ENCODE measurements at places on chromosomes 2 and 18.

- DNase-seq: peak; percentile 34
Measured at GRCh38 chr2:191907091-191907490, 60.2 kb upstream of the CAVIN2 start.

DNA sequence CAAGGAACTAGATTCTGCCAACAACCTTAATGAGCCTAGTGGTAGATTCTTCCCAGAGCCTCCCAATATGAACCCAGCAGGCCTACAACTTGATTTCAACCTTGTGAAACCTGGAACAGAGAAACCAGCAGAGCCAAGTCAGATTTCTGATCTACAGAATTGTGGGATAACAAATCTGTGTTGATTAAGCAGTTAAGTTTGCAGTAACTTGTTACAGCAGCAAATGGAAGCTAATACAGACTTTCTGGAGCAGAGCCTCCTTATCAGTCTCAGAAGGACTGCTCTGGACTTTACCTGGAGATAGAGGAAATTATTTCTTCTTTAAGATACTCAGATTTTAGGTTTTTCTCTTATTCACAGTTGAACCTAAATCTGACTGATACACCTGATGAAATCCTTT, 225.5 kb downstream of the DYM start:
- DNase-seq: no peak

DNA sequence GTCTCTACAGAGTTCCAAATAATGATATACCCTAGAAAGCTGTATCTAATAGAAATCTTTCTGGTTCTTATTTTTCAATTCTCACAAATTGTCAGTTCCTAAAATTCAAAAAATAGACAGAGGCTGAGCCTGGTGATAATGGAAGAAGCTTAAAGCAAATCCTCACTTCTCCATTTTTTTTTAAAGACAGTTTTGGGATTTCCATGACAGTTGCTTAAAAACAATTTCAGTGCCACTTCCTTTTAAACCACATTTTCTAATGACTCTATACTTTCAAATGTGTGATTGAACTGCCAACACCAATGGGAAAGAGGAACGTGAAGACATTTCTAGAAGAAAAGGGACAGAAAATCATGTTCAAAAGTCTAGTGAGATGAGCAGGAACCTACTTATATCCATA, 4.0 kb downstream of the GKN2 start:
- no peak for DNase-seq

- peak; percentile 82 for DNase-seq
Measured at GRCh38 chr2:68031542-68032160, 31.2 kb downstream of the C1D start.

DNA sequence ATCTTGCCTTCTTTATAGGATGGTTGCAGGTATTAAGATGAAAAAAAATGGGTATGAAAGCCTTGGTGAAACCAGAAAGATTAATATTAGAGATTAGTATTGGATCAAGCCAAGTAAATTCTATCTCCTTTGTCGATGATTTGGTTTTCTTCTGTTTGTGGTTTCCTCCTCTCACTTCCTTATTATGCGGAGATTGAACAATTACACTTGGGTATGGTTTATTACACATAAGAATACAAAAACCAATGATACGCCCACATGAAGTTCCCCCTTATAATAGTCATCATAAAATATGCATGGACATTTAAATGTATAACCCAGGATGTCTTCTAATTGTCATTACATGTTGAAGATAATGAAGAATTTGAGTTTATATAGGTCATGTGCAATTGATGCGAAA, 4.9 kb downstream of the LTBP1 start:
- DNase-seq: no peak

DNA sequence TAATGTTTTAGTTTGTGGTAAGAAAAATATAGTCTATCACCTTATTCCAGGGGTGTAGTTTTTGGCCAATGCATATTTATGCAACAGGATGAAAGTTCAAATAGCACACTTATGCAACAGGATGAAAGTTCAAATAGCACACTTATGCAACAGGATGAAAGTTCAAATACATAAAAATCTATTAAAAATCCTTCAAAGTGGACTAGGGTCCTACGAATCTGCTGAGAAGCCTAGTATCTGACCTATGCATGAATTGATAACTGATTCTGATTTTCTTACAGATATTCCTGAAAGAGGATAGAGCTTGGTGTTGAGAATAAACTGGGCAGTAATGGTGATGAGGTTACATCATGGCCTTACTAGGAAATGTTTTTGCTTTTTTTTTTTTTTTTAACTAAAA, 2.8 kb downstream of the PECR start:
- no peak for DNase-seq

DNA sequence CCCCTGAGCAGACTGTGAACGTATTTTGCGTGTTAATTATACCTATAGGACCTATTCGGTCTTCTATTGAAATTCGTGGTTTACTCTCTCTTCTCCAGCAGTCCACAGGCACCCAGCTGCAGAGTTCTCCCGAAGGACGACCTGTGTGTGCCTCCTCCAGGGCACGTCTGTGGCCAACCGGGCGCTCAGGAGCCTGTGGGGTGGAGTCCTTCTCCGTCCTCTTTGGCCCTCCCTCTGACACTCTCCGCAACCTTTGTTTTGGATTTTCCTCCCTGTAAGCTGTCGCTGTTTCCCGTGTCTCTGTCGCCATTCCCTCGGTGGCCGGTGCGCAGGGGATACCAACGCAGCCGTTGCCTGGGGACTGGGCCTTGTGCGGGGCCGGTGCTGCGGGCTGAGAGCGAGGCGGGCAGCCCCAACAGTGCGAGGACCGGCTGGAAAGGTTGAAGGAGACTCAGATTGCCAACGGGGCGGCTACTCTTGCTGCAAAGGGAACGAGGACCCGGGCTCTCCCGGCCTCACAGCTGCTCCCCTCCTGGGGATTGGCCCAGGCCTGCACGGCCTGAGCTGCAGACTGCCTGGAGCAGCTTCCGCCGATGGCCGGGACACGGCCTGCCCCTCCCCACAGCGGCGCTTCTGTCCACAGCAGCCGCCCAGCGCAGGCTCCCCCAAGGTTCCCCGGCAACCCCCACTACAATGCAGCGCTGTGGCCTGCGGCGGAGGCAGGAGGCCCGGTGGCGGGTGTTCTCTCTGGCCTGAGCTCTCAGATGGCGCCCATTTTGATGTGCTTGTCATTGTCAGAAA, 221.0 kb downstream of the MTX2 start:
- DNase-seq: peak; percentile 45

- no peak for DNase-seq
Measured at GRCh38 chr2:216082805-216083204, 1.1 kb downstream of the TMEM169 start.

- no peak for DNase-seq
Measured at GRCh38 chr18:71398531-71398930, 1109.7 kb downstream of the SOCS6 start.

DNA sequence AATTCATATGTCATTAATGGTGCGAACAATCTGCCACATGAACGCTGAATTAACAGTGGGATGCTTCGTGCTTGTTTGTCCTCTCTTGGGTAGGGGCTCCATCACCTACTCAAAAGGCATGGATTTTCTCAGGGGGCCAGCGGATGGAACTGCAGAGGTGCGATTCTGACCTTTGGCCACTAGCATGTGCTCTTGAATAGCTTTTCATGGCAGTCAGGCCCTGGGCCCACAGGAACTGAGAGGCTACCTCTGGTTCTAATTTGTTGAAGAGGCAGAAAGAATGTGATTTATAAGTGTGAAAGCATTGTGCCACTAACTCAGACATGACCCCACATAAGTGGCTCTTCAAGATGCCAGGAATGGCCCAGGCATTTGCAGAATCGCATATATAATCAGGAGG, 283.2 kb downstream of the INSIG2 start:
- peak; percentile 42 for DNase-seq

DNA sequence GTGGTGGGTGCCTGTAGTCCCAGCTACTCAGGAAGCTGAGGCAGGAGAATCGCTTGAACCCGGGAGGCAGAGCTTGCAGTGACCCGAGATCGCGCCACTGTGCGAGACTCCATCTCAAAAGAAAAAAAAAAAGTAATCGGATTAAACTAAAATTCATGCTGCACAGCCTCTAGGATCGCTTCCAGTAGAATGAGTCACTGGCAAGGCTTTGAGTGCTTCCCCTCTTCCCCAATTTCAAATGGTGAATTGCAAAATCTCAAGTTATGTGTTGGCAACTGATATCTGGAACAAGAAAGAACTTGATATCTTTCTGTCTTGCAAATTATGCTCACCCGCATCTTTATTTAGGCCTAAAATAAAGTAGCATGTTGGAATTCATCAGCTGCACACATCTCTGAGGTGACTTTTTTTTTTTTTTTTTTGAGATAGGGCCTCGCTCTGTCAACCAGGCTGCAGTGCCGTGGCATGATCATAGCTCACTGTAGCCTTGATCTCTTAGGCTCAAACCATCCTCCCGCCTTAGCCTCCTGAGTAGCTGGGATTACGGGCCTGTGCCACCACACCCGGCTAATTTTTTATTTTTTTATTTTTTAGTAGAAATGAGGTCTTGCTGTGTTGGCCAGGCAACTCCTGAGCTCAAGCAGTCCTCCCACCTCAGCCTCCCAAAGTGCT, 12.7 kb downstream of the TTC39C start:
- peak; percentile 64 for DNase-seq

GRCh38 chr2:226836548-226836885, 663 bp downstream of the RHBDD1 start:
- no peak for DNase-seq

DNA sequence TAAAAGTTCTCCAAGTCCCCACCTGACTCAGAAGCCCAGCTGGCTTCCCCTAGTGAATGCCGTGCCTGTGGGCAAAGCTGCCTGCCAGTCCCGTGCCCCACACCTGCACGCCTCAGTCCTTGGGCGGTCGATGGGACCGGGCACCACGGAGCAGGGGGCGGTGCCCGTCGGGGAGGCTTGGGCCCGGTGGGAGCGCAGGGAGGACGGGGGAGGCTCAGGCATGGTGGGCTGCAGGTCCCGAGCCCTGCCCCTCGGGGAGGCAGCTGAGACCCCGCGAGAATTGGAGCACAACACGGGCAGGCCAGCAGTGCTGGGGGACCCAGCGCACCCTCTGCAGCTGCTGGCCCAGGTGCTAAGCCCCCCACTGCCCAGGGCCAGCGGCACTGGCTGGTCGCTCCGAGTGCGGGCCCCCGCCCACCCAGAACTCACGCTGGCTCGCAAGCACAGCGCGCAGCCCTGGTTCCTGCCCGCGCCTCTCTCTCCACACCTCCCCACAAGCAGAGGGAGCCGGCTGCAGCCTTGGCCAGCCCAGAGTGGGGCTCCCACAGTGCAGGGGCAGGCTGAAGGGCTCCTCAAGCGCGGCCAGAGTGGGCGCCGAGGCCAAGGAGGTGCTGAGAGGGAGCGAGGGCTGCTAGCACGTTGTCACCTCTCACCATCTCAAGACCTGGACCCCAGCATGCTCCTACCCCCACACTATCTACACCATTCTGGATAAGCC, 215.5 kb downstream of the TNS1 start:
- no peak for DNase-seq

DNA sequence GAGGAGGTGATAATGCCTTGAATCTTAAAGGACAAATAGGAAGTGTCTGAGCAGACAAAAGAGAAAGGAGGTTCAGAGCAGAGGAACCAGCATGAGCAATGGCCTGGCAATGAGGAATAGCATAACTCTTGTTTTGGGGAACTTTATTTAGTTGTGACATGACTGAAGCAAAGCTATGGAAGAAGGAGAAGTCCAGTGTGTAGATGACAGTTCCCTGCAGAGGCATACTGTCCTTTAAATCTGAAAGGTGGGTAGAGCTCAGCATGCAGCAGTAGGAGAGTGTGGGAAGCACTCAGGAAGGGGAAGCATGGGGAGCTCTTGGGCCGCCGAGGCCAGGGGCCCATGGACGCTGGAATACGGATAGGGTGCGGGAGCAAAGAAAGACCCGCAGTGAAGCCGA, 173.8 kb downstream of the SEPTIN10 start:
- DNase-seq: no peak

- no peak for DNase-seq
Measured at GRCh38 chr2:106863387-106863786, 22.6 kb downstream of the ST6GAL2 start.

- DNase-seq: no peak
Measured at GRCh38 chr2:21044694-21045371, 960 bp upstream of the APOB start.

DNA sequence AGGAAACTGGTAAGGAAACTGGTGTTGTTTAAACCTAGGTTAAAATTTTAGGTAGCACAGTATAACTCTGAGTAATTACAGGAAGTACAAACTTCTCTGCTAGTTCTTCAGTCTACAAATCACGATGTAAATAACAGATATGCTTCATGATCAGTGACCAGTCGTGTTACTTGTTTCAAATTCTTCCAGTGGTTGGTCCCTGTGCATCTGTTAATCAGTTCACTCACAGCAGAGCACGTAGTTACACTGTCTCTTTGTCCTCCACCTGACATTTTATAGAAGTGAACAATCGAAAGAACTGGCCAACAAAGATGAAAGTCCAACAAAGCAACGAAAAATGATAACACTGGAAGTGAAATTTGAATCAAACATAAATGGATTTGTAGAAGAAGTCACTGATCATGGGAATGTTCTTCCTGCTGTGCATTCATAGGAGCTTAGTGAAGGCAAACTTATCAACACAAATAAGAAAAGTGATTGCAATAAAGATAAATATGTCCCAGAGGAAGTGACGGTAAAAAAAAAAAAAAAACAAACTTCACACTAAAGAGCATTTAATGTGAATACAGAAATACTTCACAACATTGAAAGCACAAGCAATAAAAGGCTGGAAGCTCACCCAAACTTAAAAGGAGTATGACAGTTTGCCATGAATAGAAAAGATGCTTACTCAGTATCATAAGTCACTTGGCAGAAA, 7.0 kb downstream of the EIF2AK2 start:
- no peak for DNase-seq

- peak; percentile 23 for DNase-seq
Measured at GRCh38 chr2:191983591-191983990, 136.7 kb upstream of the CAVIN2 start.

- no peak for DNase-seq
Measured at GRCh38 chr2:160076241-160076640, 13.8 kb upstream of the PLA2R1 start.

- no peak for DNase-seq
Measured at GRCh38 chr2:31163011-31163539, 24.8 kb upstream of the GALNT14 start.

DNA sequence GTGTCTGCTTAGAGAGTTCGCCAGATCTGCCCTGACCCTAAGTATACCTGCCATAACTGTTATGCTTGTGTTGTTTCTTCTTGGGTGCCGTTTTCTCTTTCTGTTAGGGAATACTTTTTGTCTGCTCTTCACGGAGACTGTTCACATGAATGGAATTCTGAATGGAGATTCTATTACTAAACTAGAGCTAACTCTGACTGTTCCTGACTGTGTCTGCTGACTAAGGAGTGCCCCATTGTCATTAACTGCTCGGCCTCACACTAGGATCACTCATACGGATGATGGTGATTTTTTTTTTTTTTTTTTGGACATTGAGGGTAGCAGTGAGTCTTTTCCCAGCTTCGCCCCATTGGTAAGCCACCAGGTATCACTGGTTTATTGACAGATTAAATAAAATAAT, 104.8 kb upstream of the SLC8A1 start:
- peak; percentile 11 for DNase-seq

- DNase-seq: peak; percentile 23
Measured at GRCh38 chr2:119136093-119136492, 22.5 kb downstream of the C1QL2 start.

DNA sequence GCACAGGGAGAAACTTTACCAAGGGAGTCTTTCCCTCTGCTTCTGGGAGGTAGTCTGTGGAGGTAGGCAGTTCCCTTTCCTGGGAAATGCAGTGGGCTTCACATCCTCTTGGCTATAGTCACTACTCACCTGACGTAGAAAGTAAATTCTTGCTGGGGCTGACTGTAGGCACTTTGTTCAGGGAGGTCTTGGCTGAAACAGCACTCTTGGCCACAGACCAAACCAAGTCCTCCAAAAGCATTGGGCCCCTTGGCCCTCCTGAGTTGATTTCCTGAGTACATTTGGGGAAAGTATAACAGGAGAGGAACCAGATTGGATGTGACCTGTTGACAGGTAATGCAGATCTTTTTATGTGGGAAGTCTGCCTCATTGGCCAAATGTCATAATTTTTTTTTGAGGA, 108.9 kb downstream of the MGAT5 start:
- DNase-seq: no peak
